ENCODE measurements at places on chromosomes 12 and 14. TPM values are rescaled to one million over a fixed set of nuclear protein-coding genes. Genes with fewer than 3 reads are reported as not detected.

DNA sequence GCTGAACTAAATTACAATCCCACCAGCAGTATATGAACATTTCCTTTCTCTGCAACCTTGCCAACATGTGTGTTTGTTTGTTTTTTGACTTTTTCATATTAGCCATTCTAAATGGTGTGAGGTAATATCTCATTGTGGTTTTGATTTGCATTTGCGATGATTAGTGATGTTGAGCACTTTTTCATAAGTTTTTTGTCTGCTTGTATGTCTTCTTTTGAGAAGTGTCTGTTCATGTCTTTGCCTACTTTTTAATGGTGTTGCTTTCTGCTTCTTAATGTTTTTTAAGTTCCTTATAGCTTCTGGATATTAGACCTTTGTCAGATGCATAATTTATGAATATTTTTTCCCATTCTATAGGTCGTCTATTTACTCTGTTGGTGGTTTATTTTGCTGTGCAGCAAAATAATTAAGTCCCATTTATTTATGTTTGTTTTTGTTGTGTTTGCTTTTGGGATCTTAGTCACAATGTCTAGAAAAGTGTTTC, 1262.9 kb downstream of the FSCB start:
- DNase-seq, result no peak

DNA sequence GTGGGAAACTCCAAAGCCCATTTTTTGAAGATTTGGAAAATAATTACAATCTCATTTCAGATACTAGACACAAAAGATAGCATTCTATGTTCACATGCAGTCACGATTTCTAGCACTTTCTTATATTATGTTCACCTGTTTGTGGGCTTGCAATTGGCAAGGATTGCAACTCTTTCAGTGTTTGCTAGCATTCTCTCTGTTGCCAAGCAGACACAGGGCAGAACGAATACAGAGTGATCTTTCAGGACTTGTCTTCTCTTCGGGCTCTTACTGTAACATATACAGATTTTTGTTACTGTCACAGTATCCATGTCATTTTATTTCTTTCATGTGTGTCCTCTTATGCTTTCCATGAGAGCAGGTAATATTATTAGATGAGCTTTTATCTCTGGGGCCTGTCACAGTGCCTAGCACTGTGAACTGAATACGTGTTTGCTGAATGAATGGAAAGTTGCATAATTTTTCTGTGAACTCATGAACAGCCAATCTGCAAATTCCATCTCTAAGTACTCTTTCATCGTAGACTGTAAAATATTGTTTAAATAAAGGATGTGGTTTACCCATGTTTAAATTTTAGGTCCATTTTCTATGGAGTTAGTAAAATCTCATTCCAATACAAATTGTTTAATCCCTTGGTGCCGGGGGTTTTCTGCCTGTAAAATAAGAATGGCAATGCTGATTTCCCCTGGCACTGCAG, 105.1 kb downstream of the BMP4 start:
- DNase-seq, result no peak

- DNase-seq, result no peak
These were observed 82.2 kb upstream of the ATXN7L3B start for GRCh38 chr12:74455429-74455828.

- no peak for DNase-seq
These were observed 30.1 kb upstream of the NEDD1 start for GRCh38 chr12:96876966-96877365.

- no peak for DNase-seq
These were observed 22.3 kb upstream of the MED13L start for GRCh38 chr12:116299665-116300328.

DNA sequence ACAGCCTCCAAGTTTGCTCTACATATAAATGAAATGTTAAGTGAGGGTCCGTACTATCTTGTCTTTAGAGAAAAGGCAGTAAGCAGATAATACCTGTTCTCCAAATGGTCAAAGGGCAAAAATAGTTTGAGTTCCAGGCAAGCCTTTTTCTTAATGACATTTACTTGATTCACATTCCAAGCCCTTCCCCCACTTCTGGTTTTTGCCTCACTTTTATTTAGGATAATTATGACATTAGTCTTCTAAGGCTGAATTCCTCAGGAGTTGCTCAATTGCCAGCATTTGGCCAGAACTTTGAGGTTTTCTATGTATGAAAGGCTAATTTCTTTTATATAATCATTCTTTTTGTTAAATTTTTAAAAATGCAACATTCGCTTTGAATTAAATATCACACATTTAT, 62.5 kb upstream of the DUSP6 start:
- no peak for DNase-seq

GRCh38 chr14:96038920-96039632, at the start of gene C14orf132:
Gene C14orf132 (plus strand): TSS chr14:96039362. CDS start chr14:96039501, 139 bp downstream.
- peak; percentile 33 for DNase-seq

DNA sequence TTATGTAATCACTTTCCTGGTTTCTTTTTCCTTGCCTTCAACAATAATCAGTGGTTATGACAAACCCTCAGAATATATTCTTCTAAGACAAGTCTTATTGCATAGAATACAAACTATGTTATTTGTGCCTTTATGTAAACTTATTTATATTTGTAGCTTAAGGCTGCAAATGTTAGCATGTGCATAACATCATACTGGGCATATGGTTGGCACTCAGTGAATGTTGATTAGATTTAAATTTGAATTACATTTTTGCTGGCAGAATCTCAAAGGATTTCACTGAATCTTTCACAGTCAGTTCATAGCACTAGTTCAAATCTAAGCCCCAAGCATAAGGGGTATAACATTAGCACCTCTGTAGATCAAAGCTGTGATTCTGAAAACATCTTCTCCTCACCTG, 113.2 kb upstream of the AEBP2 start:
- no peak for DNase-seq

TAS2R43 gene
- total RNA-seq, result 1.8 TPM

CLEC4E gene
- total RNA-seq, result not detected

SERPINA1 gene
- total RNA-seq, result not detected

MCRS1 gene
- total RNA-seq, result 71.1 TPM

Measured in endothelial cell of umbilical vein (primary cell).